ENCODE measurements at places on chromosomes 11 and 22. TPM values are rescaled to one million over a fixed set of nuclear protein-coding genes. Genes with fewer than 3 reads are reported as not detected.

Gene PAMR1
- 2.6 TPM for total RNA-seq

Gene OR51B4
- not detected for total RNA-seq

Gene GRM5
- total RNA-seq, result not detected

Gene PHETA2
- total RNA-seq, result 6.7 TPM

Gene CPT1A
- total RNA-seq, result 10.6 TPM

Gene OR52E8
- total RNA-seq, result not detected

Gene TTC28
- total RNA-seq, result 3.2 TPM

Gene F2
- total RNA-seq, result under 0.01 TPM

Gene PLAAT3
- 15.9 TPM for total RNA-seq

Gene KIRREL3
- not detected for total RNA-seq

Gene SLC6A5
- not detected for total RNA-seq

Gene SMTNL1
- total RNA-seq, result not detected

Gene CLDN25
- total RNA-seq, result not detected

Gene SESN3
- total RNA-seq, result 7.7 TPM

Gene MMP7
- 1.3 TPM for total RNA-seq

Gene SYT13
- total RNA-seq, result 7.2 TPM

Gene SGSM1
- total RNA-seq, result not detected

Gene MMP27
- total RNA-seq, result not detected

Gene MAP6
- total RNA-seq, result not detected

Data from tracheal epithelial cell (primary cell).